ENCODE measurements at places on chromosomes 4 and X.

GRCh38 chr4:52860361-52860760 is 1.8 kb upstream of the RASL11B start:
- no peak for DNase-seq

- DNase-seq = no peak
Measured at GRCh38 chr4:85784947-85785346, 310.0 kb downstream of the ARHGAP24 start.

DNA sequence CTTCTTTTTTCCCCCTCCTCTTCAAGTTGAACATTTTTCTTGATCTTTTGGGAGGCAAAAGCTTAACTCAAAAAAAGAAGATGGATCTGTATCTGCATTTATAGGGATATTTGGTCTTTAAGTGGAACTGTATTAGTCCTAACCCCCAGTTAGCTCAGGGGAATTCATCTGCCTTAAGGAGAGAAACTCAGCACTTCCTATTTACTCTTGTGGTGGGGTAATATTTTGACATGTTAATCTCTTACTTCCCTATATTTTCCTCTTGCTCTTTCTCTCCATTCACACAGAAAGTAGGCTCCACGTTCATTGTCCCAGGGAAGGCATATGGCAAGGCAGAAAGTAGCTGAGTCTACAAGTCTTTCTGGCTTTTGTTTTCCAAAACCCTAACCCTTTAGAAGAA is 5.3 kb downstream of the LRRC66 start:
- DNase-seq = no peak

DNA sequence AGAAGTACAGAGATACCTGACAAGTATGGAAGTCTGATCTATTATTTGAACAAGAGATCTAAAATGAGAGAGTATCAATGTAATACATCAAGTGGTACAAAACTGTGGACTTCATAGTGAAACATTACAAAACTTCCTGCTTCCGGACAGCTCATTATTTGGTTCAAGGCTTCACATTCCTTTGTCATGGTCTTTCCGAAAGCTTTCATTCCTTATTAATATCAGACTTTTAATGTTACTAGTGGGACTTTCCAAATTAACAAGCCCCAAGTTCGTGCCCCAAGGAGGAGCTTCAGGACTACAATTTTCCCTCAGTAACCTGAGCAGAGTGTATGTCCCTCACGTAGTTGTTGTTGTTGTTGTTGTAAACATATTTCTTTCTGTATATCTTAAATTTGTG is 1.2 kb downstream of the CHIC2 start:
- no peak for DNase-seq

- no peak for DNase-seq
Measured at GRCh38 chr4:21753084-21753760, 195.3 kb downstream of the KCNIP4 start.
